ENCODE measurements at places on chromosomes 12 and 14. TPM values are rescaled to one million over a fixed set of nuclear protein-coding genes. Genes with fewer than 3 reads are reported as not detected.

GRCh38 chr12:55931317-55931779, 386 bp downstream of the DGKA start:
- no peak for DNase-seq

Gene DHRS1
- 31.6 TPM for total RNA-seq

DNA sequence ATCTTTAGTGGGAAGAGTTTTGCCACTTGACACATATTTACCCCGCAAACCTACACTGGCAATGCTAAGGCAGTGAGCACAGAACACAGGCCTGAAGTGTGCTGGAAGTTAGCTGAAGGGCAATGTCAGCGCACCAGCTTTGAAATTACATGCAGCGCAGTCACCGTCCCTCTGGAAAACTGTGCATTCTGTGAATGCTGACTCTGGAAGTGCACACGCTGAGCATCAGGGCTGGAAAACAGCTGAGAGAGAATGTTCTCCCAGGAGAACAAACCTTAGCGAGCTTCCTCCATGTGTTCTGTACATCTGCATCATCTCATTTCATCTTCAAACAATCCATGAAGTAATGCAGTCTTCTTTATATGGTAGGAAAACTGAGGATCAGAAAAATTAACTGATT, 448.2 kb downstream of the NRXN3 start:
- no peak for DNase-seq

- peak; percentile 82 for DNase-seq
Observed at GRCh38 chr14:68794130-68794850, 1.4 kb upstream of the ZFP36L1 start.

Gene PSMC6
- 80.8 TPM for total RNA-seq

GRCh38 chr12:92928421-92928961, 604 bp downstream of the EEA1 start:
- DNase-seq, result peak; percentile 49

Gene TMEM52B
- total RNA-seq, result not detected
